HL-60 (cell line): ENCODE measurements at places on chromosomes 13 and 19.
A peak's percentile ranks its signal among the peaks of the same experiment; 100 is the strongest.

- DNase-seq: no peak
Measured at GRCh38 chr13:31276421-31276820, 76.6 kb downstream of the B3GLCT start.

GRCh38 chr13:46473806-46474205 is 79.2 kb upstream of the LRCH1 start:
- no peak for DNase-seq

DNA sequence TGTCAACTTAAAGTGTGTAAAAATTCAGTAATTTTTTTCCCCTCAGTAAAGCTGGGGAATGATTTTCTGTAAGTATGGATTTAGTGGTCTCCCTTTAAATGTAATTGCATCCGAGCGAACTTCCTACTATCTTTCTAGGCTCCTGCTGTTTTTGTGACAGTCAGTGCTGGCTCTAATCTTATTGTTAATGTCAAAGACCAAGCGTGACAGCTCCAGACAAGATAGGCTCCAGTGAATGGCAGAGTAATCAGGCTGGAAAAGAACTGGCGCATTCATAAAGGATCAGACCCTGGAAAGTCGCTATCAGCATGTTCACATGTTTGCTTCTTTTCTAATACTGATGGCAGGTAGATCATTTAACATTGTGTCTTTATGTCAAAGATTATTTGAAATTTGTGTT is 908.0 kb upstream of the ATXN8OS start:
- no peak for DNase-seq

GRCh38 chr19:29680447-29680846 is 15.2 kb downstream of the PLEKHF1 start:
- peak; percentile 82 for DNase-seq

DNA sequence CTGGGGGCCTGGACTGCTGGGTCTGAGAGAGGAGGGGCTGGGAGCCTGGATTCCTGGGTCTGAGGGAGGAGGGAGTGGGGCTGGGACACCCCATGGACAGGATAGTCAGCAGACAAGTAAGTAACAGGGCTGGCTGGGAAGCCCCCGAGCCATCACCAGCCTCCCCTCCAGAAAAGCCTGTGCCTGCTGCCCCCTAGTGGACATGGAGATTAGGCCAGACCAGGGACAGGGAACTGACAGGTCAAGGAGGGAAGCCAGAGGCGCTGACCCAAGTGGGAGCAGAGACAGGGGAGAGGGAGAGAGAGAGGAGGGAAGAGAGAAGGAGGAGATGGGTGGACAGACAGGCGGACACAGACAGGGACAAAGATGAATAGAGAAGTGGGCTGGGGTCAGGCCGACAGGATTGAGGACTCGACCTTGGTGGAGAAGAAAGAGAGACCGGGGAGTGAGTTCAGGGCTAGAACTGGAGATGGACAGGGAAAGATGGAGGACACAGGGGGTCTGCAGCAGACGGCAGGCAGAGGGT is 6.7 kb upstream of the ERFL start:
- no peak for DNase-seq

DNA sequence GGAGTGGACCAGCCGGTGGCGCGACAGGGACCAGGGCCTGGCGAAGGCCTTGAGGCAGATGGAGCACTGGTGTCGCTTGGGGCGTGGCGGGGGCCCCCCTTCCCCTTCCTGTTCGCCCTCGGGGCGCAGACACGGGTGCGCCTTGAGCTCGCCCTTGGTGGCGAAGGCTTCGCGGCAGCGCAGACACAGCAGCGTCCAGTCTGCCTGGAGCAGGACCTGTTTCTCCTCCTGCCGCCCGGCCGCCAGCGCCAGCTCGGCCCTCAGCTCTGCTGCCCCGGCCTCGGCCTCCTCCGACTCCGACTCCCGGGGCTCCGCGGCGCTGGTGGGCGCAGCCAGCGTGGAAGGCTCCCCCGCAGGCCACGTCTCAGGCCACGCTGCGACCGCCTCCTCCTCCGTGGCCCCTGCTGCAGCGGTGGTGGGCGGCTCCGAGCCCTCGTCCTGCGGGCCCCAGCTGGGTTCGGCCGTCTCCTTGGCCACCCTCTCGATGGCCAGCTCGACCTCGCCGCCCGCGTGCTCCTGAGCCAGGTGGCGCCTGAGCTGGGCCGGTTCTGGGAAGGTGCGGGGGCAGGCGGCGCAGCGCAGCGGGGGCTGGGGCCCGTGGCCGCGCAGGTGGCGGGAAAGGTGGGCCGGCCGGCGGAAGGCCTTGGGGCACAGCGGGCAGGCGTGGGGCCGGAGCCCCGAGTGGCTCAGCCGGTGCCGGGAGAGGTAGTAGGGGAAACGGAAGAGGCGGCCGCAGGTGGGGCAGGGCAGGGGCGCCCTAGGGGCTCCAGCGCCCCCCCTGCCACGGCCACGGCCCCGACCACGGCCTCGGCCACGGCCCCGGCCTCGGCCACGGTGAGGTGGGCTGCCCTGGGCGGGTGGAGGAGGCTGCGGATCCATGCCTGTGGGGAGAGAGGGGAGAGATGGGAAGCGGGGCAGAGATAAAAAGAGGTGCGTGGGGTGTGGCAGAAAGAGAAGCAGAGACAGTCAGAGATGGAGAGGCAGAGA is 1.6 kb downstream of the ZNF579 start:
- no peak for DNase-seq

DNA sequence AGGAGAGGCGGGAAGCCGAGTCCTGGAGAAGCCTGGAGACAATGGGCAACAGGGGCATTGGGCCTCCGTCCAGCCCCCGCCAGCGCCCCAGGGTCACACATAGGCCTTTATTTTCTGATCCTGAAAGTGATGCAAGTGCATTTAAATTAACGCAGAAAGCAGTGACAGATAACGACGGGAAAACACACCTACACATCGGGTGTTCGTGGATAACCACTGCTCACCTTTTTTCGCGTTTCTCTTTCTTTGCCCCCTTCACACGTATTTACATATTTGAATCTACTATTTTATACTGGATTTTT is 30.4 kb upstream of the GRTP1 start:
- DNase-seq: no peak

- no peak for DNase-seq
Measured at GRCh38 chr19:51122112-51122981, 2.4 kb upstream of the SIGLEC9 start.

- no peak for DNase-seq
Measured at GRCh38 chr13:65028101-65028500, 2202.0 kb downstream of the PCDH9 start.

- no peak for DNase-seq
Measured at GRCh38 chr13:27110056-27110746, 61.4 kb downstream of the USP12 start.

GRCh38 chr19:3479177-3479833 is 1.0 kb downstream of the SMIM24 start:
- DNase-seq: no peak

GRCh38 chr19:21621671-21622070 is 116.3 kb downstream of the ZNF429 start:
- no peak for DNase-seq

DNA sequence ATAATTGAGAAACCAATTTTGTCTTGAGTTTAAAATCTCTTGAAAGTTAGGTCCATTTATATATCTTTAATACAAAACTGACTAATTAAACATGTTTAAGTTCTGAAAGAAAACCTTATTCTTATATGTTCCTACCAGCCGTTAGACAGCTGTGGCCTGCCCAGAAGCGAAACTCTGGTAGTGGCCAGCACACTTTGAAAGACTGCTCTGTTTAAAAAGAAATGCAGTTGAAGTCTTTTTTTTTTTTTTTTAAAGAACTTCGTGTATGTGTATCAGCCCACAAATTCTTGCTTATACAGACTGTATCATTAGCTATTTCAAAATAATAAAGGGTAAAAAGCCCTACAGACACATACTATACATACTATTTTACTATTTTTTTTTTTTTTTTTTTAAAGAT is 34.0 kb downstream of the KCTD4 start:
- DNase-seq: no peak

- DNase-seq: no peak
Measured at GRCh38 chr19:13195678-13196077, 45.5 kb downstream of the IER2 start.

DNA sequence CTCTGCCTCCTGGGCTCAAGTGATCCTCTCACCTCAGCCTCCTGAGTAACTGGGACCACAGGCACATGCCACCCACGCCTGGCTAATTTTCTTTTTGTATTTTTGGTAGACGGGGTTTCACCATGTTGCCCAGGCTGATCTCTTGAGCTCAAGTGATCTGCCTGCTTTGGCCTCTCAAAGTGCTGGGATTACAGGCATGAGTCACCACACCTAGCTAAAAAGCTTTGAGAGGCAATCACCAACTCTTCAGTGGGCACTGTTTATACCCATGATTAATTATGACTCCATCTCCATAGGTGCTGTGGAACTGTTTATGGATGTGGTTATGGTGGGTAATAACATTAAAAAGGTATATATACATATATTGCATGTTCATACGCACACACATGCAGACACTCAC is 7.5 kb upstream of the RBM26 start:
- DNase-seq: no peak

- no peak for DNase-seq
Measured at GRCh38 chr19:35346193-35347052, 1.3 kb upstream of the FFAR1 start.

DNA sequence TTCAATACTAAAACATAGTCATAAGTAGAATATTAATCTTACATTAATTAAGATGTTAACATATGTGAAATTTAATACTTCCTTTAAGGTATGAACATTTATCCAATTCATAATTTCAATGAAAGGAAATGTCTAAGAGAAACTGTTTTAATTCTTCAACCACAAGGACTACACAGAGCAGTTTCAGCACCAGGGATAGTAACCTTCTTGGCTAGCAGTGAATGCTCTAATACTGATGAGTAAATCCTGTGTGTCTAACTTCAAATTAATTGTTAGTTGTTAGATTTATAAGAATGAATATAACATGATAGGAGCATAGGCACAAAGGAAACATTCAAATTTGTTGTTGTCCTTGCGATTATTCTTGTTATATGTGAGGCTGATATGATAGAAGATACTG is 15.6 kb upstream of the NBEA start:
- DNase-seq: no peak

DNA sequence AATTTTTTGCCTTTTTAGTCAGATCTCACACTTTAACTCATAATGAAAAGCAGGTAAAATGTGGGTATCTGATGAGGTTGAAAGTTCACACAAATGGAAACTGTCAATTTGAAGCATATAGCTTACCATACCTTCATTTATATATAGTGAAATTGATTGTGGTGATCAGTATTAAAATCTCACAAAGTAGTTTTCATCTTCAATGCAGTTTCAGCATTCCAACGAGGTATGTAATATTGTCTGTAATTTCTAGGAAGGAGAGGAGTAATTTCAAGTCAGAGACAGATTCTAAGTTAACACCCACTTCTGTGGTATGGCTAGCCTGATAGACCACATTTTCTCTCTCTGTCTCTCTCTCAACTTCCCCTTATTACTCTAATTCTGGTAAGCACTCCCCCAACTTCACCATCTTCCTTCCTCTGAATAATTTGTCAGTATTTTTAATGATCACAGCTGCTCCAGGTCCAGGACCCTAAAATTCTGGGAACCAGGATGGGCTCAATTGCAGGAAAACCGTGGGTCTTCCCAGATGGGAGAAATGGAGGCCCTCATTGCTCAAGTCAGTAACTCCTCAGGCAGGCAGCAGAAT is 455.7 kb downstream of the FGF9 start:
- no peak for DNase-seq

DNA sequence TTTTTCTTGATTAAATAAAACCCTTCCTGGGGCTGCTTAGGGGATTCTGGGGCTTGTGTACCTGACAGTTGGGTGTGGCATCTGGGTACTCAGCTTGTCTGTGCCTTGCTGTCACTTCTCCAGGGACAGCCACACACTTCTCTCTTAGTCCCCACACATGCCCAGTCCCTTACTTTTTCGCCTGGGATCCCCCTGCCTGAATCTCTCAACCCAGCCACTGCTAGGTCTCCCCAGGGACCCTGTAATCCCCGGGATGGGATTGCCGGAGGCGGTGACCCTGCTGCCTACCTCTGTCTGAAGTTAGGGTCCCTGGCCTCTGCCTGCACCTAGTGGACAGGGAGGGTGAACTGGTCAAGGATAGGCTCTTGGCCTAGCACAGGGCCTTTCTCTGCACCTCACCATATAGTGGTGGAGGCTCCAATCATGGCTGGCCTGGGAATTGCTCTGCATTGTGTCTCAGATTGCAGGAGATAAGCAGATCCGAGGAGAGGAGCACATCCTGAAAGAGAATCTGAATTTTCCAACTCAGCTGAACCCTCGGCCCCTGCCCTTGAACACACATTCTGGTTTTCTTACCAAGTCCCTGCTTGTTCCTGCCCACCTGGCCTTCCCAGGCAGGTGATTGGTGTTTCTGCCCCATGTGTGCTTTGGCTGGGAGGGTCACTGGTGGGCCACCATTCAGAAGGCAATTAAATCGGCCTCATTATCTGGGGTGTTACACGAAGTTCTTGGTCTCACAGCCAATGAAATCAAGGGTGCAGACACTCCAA is 8.7 kb upstream of the ZNF492 start:
- DNase-seq: no peak

- DNase-seq: no peak
Measured at GRCh38 chr13:73989244-73989843, 144.9 kb downstream of the KLF12 start.

DNA sequence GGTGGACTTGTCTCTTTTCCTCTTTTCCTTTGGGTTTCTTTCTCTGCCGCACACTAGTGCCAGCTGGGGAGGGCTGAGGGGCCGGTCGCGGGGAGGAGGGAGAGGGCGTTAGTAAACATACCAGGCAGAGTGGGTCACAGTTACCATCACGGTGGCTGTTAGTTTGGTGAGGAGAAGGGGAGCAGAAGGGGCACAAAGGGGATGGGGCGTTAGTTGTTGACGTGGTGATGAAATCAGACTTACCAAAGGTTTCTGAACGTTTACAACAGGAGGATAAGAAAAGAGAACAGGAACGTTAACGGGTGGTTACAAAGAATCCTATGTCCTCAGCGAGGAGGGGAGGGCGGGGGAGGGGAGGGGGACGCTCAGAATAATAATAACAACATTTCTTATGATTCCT is 77.9 kb downstream of the PTPRS start:
- peak; percentile 79 for DNase-seq

DNA sequence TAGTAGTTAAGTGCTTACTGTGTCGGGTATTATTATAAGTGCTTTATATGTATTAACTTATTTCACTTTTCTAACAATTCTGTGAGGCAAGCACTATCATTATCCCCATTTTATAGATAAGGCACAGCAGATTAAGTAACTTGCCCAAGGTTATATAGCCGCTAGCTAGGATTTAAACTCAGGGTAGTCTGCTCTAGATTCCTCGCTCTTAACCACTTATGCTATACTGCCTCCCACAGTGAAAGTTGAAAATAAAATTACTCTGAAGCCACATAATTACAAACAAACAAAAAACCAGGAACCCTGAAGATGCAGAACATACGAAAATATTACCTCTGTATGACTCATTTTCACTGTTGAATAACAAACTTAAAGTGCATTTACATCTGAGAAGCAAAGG is 3.9 kb downstream of the TEX30 start:
- DNase-seq: no peak
